ENCODE measurements at places on chromosomes 4 and X. TPM values are rescaled to one million over a fixed set of nuclear protein-coding genes. Genes with fewer than 3 reads are reported as not detected.

The MAGEC2 gene
- total RNA-seq: not detected

The FAT1 gene
- not detected for total RNA-seq

The MAGEE2 gene
- total RNA-seq: not detected

The ATP6AP2 gene
- 68.0 TPM for total RNA-seq

The PNMA5 gene
- total RNA-seq: not detected

The FAM184B gene
- total RNA-seq: not detected

The BEND2 gene
- total RNA-seq: not detected

The DOCK11 gene
- total RNA-seq: 49.4 TPM

The SYNPO2 gene
- 0.22 TPM for total RNA-seq

The TMEM185A gene
- 29.2 TPM for total RNA-seq

The TLR1 gene
- 2.1 TPM for total RNA-seq

The TNMD gene
- not detected for total RNA-seq

The IL9R gene
- total RNA-seq: 3.9 TPM

DNA sequence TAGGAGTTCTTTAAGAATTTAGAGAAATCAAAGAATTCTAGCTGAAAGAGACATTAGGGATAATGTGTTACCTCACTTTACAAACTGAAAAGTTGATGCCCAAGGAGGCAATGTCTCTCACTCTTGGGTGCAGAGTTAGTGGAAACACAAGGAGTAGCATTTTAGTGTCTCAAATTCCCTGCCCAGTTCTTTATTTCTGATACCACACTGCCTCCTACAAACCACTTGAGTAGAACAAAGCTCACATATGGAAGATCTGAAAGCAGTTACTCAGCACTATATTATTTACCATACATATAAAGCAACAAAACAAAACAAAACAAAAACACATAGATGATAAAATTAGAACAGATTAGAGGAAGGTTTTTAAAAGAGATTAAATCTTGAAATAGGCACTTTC is 124.2 kb downstream of the REELD1 start:
- no peak for DNase-seq

DNA sequence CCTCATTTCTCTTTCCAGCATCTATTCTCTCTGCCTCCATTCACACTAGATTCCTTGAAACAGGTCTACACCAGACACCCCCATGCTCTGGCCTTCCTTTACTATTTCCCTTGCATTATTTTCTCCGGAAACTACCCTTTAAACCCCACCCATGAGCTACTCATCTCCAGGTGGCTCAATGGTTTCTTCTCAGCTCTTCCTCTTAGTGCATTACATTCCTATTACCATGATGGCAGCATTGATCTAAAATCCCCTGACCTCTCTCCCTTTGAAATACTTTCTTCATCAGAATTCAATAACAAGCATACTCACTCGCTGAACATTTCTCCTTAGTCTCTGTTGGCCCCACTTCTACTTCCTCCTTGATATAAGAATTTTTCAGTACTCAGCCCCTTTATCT is 94.6 kb downstream of the SYNPO2 start:
- DNase-seq: no peak

- DNase-seq: no peak
Measured at GRCh38 chr4:185708348-185708747, 103.6 kb downstream of the SORBS2 start.

DNA sequence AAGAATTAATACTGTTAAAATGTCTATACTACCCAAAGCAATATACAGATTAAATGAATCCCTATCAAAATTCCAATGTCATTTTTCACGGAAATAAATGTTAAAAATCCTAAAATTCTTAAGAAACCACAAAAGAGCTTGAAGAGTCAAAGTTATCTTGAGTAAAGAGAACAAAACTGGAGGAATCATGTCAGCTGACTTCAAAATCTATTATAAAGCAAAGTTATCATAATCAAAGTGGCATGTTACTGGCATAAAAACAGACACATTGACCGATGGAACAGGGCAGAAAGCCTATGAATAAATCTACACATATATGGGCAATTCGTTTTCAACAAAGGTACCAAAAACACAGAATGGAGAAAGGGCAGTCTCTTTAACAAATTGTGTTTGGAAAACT is 579.0 kb downstream of the INPP4B start:
- DNase-seq: no peak

- DNase-seq: no peak
Measured at GRCh38 chr4:153297116-153297515, 47.4 kb upstream of the MND1 start.

GRCh38 chrX:41737065-41737464 is 13.1 kb downstream of the GPR82 start:
- DNase-seq: peak; percentile 51

DNA sequence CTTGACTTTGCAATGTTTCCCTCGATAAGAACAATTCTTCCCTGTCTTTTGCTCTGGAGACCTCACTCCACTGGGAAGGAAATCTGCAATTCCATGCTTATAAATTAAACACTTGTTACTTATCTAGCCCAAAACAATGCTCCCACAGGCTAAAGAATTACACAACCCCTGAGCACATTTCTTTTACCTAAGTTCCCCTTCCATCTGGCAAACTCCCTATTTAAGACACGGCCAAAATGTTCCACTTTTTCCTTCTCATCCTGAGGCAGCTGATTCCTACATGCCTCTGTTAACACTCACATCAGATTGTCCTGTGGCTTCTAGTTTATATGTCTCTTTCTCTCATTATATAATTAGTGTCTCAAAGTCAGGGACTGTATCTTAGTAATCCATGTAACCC is 211.7 kb downstream of the COX18 start:
- DNase-seq: no peak

DNA sequence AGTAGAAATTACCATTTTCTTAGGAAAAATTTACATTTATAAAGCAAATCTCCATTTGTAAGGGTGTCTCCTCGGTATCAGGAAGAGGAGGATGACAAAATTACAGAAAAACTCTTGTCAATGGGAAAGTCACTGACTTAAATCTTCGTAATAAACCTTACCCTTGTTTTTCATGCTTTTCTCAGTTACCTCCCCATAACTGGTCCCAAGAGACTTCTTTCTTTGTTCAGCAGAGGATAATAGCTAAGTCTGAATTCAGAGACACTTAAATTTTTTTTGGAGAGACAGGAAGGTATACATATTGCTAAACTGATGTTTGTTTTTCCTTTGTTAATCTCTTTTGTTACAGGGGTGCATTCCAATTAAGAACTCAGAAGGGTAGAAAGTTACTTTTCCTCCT is 125.5 kb upstream of the JADE1 start:
- DNase-seq: no peak

- DNase-seq: no peak
Measured at GRCh38 chr4:165656829-165657490, 216.1 kb upstream of the TLL1 start.

DNA sequence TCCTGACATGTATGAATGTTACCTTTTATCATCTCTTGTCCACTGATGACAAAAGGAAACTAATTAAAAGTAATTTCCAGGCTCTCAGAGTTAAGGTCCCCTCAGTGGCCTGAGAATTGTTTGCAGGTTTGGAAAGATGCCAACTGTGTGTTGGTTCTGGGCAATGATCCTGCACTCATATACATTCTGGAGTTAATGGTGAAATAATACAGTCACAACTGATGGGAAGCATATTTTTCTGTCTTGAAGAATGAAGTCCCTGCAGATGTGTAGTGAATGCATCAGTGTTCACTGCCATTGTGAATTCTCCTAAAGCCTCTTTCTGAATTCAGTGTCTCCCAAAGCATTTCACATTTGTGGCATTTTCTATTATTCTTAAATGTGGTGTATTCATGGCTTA is 238.1 kb upstream of the PPP1R2C start:
- DNase-seq: no peak

DNA sequence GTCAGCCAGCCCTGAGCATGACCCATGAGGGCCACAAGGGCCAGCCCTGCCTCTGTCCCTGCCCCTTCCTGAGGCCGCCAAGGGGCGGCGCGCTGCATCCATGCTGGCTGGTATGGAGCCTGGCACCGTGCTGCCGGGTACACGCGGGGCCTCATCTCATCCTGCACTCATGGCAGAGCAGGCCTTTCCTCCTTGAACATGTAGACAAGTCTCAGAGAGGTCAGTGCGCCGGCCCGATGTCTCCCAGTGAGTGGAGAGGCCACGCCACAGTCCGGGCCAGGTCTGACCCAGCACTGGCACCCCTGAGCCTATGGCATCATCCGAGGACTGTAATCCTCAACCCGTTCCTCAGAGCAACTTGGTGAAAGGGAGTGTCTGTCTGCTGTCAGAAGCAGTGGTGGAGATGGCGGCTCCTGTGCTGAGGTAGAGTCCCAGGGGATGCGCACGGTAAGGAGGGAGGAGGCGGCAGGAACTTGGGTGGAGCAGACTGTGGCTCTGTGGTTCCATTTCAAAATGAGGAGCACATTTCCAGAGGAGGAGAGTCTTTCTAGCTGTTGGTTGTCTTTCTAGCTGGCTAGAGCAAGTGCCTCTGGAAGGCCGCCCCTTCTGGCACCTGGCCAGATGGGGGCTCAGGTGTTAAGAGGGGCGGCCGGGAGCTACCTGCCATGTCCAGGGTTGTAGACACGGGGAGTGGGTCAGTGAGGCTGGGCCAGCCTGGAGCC is 32.8 kb downstream of the TRMT44 start:
- no peak for DNase-seq

DNA sequence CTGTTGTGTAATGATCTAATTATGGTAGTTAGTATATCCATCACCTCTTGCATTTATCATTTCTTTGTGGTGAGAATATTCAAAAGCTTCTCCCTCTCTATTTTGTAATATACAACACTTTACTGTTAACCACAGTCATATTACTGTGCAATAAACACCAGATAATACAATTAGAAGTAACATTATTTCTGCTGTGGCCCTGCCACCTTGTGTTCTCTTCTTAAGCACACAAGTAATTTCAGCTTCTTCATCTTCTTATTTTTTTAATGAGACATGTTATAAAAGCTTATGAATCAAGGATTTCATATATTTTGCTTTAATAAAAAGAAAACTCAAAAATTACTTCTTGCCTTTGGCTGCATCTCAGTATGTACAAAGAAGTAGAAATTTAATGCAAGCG is 675.2 kb upstream of the INTU start:
- DNase-seq: no peak

DNA sequence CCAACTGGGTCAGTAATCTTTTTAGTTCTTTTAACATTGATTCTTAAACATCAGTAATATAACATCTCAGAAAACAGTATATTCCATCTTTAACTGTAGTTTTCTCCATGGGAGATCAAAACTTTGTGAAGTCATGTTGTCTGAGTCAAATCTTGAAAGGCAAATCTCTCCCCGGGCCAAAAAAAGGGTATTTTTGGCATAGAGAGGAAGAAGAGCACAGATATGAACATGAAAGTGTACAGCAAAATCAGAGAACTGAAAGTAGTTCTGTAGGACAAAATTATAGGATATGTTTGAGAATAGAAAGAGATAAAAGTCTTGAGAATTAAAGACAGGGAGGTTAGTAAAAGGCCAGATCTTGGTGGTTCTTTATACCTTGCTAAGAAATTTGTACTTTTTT is 176.4 kb upstream of the GYPA start:
- no peak for DNase-seq

- no peak for DNase-seq
Measured at GRCh38 chr4:154208424-154208823, 283.2 kb downstream of the DCHS2 start.

GRCh38 chrX:6053141-6053540 is 175.5 kb downstream of the NLGN4X start:
- no peak for DNase-seq

- peak; percentile 38 for DNase-seq
Measured at GRCh38 chrX:136268051-136269048, 17.1 kb upstream of the MAP7D3 start.

- DNase-seq: no peak
Measured at GRCh38 chr4:3572363-3572762, 40.1 kb upstream of the LRPAP1 start.

- no peak for DNase-seq
Measured at GRCh38 chrX:44183329-44183728, 160.1 kb downstream of the EFHC2 start.

- DNase-seq: no peak
Measured at GRCh38 chr4:111537871-111538270, 607.4 kb upstream of the FAM241A start.

DNA sequence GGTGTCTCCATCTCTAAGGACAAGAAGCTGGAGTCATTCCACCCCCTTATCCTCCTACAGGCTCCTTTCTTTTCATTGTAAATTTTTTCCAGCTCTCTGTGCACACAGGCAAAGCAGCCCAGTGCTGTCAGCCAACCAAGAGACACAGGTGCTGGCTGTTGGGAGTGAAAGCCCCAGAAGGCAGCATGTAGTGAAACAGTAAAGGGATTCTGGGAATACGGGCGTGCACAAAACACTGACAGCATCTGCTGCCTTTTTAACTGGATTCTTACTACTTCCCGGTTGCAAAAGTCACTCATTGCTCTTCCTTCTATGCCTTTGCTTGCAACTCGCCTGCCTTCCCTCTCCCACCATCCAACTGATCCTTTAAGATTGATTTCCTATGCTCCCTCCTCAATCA is 208.6 kb upstream of the PRPS2 start:
- DNase-seq: no peak

- no peak for DNase-seq
Measured at GRCh38 chrX:106791495-106791894, 11.0 kb upstream of the TBC1D8B start.

DNA sequence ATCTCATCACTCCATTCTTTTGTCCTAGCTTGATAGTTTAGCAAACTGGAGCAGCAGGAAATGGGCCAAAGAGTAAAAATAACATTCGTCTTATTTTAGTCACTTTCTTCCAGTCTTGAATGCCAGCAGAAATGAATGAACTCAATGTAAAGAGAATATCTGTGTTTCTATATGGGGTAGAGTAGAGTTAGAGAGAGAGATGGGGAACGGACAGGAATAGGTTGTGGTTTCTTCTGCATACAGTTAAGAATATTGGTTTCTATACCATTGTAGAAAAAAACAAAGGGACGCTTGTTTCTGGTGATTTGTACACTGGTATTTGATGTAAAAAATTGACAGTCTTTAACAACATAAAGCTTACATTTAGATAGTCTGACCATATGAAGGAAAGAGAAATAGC is 8.9 kb downstream of the GPR174 start:
- no peak for DNase-seq

GRCh38 chrX:110699109-110699508 is 96.5 kb downstream of the CHRDL1 start:
- DNase-seq: no peak

- no peak for DNase-seq
Measured at GRCh38 chr4:22345678-22346077, 170.2 kb downstream of the ADGRA3 start.

GRCh38 chr4:151887031-151887815 is 126.4 kb upstream of the GATB start:
- DNase-seq: no peak

- DNase-seq: no peak
Measured at GRCh38 chrX:96889726-96890125, 6.0 kb downstream of the RPA4 start.

- no peak for DNase-seq
Measured at GRCh38 chr4:35771571-35771970, 472.7 kb downstream of the ARAP2 start.

GRCh38 chr4:23897564-23898109 is 7.8 kb upstream of the PPARGC1A start:
- DNase-seq: no peak
